ENCODE measurements at places on chromosomes 12 and 14. TPM values are rescaled to one million over a fixed set of nuclear protein-coding genes. Genes with fewer than 3 reads are reported as not detected.

PPP1R3E gene
- 29.2 TPM for polyA plus RNA-seq

GRCh38 chr14:100348784-100349685 lies 25.9 kb downstream of the SLC25A47 start:
- no peak for DNase-seq

DNA sequence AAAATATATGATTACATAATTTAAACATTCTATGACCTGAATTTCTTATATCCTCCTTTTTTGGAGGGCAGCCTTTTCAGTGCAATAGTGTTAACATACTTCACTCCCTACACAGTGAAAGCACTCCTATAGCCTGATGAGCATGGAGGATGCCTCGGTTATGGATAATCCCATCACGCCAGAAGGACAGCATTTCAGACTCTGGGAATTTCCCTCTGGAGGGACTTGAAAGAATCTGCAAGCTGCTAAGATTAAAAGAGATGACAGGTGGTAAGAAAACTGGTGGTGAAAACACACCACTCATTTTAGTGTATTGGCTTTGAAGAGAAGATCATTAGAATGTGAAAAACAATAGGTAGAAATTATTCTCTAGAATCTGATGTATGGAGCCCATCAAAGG lies 99.3 kb upstream of the LMNTD1 start:
- DNase-seq = no peak

GRCh38 chr14:61493239-61493638 lies 171.9 kb downstream of the PRKCH start:
- DNase-seq = no peak

GRCh38 chr12:120421701-120422100 lies 16.2 kb upstream of the COX6A1 start:
- no peak for DNase-seq
